ENCODE measurements at places on chromosomes 7 and 10.

- no peak for DNase-seq
Measured at GRCh38 chr10:95416270-95416669, 125.5 kb upstream of the PDLIM1 start.

DNA sequence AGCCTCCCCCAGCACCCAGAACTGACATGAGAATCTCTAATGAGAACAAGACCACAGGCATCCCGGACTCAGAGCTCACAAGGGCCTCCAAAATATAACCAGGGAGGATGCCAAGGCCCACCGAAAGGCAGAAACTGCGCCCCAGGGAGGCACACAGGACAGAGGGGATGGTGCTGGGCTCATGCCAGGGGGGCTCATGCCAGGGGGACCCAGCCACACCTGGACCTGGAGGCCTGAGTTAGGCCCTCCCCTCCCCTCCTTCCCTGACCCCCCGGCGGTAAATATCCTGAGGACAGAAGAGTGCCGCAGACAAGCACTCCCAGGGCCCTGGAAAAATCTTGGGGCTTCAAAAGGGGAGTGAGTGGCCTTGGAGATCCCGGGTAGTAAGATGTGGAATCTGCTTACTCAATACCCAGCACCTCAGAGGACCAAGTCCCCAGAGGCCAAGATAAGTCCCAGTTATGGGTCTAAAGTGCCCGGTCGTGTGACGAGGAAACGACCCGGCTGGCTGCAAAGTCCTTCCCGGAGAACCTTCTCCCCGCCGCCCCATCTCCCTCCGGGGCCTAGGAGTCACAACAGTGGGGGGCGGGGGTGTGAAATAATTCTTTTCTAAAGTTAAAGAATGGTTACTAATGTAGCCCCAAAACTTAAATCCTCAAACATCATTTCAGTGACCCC lies 11.9 kb downstream of the PDGFA start:
- DNase-seq: no peak

- no peak for DNase-seq
Measured at GRCh38 chr7:27640884-27641574, 21.7 kb downstream of the HIBADH start.

DNA sequence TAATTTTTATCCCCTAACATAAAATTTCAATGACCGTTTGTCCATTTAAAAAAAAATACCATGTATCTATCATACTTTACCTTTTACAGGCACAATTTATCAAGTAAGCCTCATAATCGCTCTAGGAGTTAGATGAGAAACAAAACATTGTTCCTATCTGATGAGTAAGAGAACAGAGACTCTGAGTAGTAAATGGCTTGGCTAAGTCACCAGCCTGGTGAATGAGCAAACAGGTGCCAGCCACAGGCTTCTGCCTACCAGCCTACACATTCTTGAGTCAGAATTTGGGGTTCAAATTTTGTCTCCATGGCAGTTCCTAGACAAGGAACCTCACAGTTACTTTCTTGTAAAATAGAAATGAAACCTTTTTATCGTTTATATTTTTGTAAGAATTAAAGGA lies 235.4 kb downstream of the HGF start:
- no peak for DNase-seq

- no peak for DNase-seq
Measured at GRCh38 chr7:72317341-72317740, 94.8 kb downstream of the CALN1 start.

DNA sequence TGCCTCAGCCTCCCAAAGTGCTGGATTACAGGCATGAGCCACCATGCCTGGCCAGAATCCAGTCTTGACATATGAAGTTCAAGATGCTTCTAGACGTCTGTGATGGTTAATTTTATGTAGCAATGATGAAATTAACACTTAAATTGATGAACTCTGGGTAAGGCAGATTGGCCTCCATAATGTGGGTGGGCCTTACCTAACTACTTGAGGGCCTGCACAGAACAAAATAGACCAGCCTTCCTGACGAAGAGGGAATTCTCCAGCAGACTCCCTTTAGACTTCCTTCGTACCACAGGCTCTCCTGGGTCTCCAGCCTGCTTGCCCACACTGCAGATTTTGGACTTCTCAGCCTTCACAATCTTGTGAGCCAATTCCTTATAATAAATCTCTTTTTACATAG lies 4.7 kb downstream of the CDNF start:
- DNase-seq: no peak

DNA sequence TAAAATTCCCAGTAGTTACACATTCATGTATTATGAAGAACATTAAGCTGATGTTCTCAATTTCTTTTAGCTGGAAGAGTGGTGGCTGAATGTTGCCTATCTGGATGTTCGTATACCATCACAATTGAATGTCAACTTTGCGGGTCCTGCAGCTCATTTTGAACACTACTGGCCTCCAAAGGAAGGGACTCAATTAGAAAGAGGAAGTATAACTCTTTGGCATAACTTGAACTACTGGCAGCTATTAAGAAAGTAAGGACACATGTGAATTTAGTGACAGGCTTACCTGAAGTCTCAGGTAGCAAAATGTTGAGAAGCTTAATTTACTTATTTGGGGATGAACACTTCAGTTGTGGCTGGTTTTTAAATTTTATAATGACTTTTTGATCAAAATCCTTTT lies 15.9 kb downstream of the CROT start:
- DNase-seq: no peak

- DNase-seq: no peak
Measured at GRCh38 chr7:150957133-150958020, 20.7 kb downstream of the KCNH2 start.

GRCh38 chr7:43572516-43573049 lies 10.3 kb upstream of the STK17A start:
- peak; percentile 63 for DNase-seq

DNA sequence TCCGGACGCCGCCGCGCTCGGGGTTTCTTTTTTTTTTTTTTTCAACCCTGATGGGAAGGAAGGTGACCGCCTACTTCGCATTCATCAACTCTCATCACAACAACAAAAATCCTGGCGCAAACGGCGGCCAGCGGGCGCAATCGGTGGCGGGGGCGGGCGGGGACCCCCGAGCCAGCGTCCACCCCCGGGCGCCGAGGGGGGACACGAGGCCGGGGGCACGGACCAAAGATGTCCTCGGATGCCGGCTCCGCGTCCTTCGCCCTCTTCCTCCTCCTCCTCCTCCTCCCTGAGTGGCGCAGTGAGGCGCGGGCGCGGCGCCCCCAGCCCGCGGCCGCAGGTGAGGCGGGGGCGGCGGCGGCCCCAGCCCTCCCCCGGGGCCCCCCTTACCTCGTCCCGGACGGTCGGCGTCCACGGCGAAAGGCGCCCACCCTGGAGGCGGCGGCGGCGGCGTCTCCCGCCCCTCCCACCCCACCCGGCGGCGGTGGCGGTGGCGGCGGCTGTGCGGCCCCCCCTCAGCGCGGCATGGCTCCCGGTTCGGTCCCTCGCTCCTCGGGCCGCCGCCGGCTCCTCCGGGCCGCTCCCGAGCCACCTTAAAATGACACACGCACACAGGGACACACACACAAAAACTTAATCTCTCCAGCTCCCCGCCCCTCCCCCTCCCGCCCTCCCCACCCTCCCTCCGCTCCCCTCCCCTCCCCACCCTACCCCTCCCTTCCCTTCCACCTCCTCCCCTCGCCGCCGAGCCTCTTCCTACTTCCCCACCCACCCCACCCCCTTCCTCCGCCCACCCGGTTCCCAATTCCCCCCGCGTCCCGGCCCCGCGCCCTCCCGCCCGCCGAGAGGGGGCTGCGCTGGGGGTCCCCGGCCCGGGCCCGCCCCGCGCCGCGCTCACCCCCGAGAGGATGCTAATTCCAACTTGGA lies at the start of gene CTBP2:
Gene CTBP2 (minus strand): TSS at position 632 of the 924 bp plus-strand sequence.
- DNase-seq: no peak

DNA sequence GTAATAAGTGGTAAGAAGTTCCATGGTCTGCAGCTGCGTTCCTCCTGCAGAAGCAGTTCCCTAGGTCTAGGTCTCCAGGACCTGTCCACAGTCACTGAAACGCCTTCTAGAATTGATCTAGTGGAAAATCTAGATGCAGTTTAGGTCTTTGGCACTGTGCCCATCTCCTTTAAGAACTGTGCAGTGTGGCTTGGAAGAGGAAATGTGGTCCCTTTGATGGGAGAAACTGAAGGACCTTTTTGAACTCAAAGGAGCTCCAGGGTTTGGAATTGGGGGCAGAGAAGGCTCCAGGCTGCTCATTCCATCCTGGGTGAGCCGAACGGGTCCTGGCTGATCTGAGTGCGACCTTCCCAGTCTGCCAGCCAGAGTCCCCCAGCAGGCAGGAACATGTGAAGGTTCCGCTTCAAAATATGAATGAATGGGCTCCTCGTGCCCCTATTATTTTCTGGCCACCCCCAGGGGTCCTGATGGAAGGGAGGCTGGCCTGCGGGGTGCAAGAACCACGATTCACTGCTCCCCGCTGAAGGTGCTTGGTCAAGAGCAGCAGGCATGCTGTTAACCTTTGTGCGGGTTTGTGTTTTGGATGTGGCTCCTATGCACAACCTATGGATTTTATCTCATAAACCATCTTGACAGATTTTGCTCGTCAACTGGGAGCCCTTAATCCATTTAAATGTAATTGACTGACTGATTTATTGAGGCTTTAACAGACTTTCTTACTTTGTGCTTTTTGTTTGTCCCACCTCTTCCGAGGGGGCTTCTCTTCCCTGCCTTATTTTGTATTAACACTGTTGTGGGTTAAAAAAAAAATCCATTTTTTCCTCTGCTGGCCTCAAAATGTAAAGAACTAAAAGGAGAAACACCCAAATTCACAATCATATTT lies 36.7 kb downstream of the ZNF467 start:
- DNase-seq: no peak

- DNase-seq: no peak
Measured at GRCh38 chr10:69703256-69703655, 73.2 kb downstream of the FAM241B start.

GRCh38 chr7:155351120-155351870 lies 53.6 kb downstream of the INSIG1 start:
- DNase-seq: no peak

GRCh38 chr10:8138471-8138870 lies 84.0 kb downstream of the GATA3 start:
- DNase-seq: no peak

- no peak for DNase-seq
Measured at GRCh38 chr10:87519582-87519981, 14.9 kb downstream of the MINPP1 start.

DNA sequence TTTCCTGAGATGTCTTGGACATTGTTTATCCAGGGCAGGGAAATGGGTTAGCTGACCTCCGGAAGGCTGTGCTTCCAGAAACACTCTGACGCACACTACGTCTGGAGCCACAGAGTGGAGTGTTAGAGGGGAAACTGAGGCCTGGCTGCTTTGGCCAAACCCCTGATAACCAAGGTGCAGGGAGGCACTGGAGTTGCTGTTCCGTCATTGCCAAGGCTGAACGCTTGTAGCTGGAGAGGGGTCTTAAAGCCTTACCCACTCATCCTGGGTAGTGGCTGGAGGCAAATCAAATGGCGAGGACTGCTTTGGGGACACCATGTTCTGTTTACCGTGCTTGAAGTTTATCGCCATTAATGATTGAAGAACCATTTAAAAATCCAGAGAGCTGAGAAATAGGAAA lies 604.1 kb upstream of the FOXK1 start:
- DNase-seq: no peak

- no peak for DNase-seq
Measured at GRCh38 chr7:139771001-139771956, 6.5 kb downstream of the HIPK2 start.

DNA sequence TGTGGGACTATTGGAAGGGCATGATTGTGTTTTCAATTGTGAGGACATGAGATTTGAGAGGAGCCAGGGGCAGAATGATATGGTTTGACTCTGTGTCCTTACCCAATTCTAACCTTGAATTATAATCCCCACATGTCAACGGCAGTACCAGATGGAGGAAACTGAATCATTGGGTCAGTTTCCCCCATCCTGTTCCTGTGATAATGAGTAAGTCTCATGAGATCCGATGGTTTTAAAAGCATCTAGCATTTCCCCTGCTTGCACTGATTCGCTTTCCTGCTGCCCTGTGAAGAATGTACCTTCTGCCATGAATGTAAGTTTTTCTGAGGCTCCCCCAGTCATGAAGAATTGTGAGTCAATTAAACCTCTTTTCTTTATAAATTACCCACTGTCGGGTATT lies 1367.1 kb downstream of the XPNPEP1 start:
- DNase-seq: no peak

GRCh38 chr10:90977162-90977854 lies 56.4 kb upstream of the ANKRD1 start:
- DNase-seq: no peak

- DNase-seq: peak; percentile 39
Measured at GRCh38 chr7:518630-519483, 789 bp downstream of the PDGFA start.

DNA sequence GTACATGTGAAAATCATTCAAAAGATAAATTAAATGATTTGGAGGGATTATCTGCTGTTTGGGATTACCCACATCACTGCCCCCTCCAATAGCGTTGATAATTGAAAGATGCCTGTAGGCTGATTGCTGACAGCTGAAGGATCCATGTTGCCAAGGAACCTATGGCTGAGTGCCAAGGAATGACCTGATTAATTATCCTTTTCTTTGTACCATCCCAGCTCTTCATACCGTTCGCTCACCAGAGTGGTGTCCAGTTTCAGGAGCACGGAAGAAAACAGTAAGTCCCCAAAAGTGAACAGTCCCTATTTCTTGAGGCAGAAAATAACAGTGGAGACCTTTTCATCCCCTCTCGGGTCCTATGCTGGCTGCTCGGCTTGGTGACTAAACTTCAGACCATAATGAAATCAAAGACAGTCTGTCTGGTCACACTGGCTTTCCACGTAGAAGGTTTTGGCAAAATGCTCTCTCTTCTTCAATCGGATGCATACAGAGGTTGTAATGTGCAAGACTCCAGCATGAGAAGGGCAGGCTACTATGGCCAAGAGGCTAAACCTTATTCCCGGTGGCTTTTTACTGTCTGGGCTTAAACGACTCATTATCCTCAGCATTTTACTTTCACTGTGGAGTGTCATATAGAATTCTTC lies 108.8 kb downstream of the SPAG6 start:
- no peak for DNase-seq

DNA sequence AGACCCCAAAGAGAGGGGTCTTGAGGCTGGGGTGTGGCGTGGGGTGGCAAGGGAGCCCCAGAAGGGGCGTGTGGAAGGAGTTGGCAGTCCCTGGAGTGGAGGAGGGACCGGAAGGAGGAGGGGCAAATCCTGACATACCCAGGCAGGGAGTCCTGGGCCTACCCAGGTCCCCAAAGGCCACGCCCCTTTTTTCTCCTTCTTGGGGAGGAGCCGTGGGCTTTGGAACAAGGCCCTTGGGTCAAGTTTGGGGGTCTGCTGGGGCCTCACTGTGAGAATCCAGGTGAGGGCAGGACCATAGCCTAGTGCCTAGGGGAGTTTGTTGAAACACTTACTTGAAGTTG lies 1.2 kb upstream of the SMARCD3 start:
- no peak for DNase-seq

DNA sequence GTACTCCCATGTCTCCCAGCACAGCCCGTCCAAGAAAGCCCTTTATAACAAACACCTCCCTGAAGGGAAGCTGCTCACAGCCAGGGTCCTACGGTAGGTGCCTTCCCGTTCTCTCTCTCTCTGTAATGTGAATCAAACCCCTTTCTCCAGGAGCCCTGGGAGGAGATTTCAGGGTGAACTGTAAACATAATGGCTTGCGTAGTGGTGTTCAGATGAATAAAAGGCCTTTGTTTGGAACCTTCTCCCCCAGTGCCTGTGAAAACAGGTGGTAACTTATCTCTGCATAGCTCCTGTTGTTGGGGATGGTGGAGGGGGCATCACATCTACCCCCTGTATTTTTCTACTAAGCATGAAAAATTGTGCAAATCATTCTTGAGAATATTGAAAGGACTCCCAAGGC lies 12.4 kb downstream of the CALHM2 start:
- DNase-seq: no peak

- DNase-seq: no peak
Measured at GRCh38 chr10:15735763-15736162, 16.0 kb upstream of the ITGA8 start.

All from activated CD8-positive, alpha-beta T cell treated with anti-CD3 and anti-CD28 coated beads, Interleukin-2, amount 10 ng/mL, durations not matched to agents 7 days and 5 days (primary cell).